ENCODE measurements at places on chromosomes 7 and 10.

DNA sequence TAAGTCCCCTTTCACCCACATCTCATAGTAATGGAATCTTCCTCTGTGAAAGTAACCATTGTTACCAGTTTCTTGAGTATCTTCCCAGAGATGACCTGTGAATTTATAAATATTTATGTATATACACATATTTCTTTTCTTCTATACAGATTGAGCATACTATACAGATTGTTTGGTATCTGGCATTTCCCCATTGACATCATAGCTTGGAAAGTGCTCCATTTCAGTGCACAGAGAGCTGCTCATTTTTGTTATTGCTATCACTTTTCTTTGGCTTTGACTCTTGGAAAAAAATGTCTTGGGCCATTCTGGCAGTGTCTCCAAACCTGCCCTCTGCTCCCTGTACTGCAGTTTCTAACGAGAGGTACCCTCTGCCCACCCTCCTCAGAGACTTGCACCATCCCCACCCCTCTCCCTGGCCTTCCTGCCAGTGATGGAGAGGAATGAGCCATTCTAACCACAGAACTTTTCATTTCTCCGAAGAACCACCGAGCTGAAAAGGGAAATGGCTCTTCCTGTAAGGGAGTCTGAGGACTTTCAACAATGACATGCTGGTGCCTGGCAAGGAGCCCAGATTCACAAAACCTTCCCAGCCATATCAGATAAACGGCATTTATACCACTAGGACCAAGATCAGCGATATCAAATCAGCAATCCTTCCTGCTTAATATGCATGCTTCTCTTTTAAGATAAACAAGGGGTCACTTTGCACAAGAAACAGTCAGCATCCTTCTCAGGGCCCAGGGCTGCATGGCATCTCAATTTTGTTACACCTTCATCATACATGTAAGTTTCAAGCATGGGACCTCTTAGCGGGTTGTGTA, 19.7 kb upstream of the CCSER2 start:
- ATAC-seq, result no peak

GRCh38 chr7:120780938-120781337, 77.0 kb downstream of the TSPAN12 start:
- ATAC-seq, result no peak

DNA sequence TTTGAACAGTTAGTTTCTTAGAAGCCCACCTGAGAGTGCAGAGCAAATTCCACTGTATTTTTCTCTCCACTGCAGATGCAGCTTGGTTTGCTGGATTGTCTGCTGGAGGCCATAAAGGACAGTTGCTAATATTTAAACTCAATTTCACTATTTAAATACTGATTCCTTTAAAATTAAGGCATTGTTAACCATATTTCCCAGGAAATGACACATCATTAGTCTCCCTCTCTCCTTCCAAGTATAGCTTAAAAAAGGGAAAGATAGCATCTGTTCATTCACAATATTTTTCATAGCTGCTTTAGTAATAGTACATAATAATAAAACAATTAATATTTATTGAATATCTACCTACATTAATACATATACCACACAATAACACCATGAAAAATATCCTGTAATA, 252.9 kb downstream of the HGF start:
- ATAC-seq, result no peak

DNA sequence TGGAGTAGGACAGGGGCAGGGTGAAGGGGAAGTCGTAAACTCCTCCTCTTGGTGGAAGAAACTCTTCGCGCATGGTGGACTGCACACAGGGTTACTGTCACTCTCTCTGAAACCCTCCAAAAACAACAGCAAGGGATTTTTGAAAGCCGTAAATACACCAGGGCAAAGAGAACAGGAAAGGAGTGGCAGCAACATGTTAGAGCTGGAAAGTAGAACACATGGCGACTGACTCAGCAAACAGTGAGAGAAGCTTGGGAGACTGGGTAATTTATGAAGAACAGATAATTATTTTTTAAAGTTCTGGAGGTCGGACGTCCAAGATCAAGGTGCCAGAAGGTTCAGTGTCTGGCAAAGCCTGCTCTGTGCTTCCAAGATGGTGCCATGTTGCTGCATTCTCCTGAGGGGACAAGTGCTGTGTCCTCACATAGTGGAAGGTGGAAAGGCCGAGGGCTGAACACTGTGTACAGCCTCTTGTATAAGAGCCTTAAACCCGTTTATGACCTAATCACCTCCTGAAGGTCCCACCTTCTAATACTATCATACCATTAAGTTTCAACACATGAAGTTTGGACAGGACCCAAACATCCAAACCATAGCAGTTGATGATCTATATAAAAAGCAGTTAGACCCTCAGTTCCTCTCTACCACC, 22.5 kb upstream of the C10orf53 start:
- no peak for ATAC-seq

DNA sequence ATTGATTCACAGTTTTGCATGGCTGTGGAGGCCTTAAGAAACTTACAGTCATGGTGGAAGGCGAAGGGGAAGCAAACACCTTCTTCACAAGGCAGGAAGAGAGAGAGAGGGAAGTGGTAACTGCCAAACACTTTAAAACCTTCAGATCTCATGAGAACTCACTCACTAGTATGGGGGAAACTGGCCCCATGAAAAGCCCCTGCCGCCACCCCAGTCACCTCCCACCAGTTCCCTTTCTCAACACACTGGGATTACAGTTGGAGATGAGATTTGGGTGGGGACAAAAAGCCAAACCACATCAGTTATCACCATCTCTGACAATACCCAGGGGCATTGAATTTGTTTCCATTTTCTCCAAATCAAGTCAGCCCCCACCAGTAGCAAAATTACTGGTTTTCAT, 740.4 kb downstream of the GATA3 start:
- no peak for ATAC-seq

Data from motor neuron (in vitro differentiated cells).